Fibroblast of skin of abdomen (primary cell): ENCODE measurements at places on chromosomes 7 and 10.
A peak's percentile ranks its signal among the peaks of the same experiment; 100 is the strongest.

DNA sequence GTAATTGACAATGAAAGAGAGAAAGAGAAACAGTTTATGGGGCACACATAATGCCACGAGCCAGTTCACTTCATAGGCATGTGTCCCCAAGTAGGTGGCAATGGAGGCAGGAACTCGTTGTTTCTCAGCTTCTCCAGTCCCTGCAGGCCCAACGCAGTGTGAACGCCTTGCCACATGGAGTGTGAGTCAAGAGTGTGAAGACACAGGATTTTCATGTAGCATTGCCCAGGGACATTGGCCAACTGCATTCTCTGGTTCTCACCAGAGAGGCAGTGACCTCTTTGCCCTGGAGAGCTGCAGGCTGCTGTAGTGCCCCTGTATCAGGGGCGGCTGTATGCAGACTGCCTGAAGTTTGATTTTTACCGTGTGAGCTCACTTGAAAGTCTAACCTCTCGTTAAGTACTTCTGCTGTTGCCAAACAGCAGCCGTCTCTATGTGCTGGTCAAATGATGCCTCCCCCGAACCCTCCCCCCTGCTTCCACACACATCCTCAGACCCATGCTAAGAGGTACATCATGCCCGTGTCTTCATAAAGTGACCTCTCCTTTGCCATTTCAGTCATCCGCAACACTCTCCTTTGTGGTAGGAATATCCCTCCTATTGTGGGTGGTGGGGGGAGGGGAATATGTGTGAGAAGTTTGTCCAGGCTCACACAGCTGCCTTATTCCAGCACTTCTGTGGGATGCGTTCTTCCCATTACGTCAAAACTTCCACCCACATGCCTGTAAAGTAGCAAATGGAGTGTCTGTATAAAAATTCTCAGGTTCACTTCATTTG lies 12.7 kb downstream of the LRRC18 start:
- DNase-seq, result no peak

GRCh38 chr7:129771201-129771927 lies 159.8 kb downstream of the NRF1 start:
- no peak for DNase-seq

DNA sequence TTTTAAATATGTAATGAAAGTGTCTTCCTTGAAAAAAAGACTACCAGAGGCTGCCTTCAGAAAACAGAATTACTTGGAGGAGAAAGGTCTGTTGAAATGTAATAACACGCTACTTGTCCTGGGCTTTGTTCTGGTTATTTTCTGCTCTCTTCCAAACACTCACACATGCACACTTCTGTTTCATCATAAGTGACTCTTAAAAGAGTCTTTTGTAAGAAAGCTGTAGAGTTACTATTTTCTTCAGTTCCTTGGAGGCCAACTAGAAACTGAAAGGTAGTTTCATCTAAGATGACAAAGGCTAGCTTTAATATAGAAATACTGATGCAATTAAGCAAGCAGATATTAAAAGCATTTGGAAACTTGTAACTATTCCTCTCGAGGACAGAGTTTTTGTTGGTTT lies 39.1 kb downstream of the TASOR2 start:
- no peak for DNase-seq

DNA sequence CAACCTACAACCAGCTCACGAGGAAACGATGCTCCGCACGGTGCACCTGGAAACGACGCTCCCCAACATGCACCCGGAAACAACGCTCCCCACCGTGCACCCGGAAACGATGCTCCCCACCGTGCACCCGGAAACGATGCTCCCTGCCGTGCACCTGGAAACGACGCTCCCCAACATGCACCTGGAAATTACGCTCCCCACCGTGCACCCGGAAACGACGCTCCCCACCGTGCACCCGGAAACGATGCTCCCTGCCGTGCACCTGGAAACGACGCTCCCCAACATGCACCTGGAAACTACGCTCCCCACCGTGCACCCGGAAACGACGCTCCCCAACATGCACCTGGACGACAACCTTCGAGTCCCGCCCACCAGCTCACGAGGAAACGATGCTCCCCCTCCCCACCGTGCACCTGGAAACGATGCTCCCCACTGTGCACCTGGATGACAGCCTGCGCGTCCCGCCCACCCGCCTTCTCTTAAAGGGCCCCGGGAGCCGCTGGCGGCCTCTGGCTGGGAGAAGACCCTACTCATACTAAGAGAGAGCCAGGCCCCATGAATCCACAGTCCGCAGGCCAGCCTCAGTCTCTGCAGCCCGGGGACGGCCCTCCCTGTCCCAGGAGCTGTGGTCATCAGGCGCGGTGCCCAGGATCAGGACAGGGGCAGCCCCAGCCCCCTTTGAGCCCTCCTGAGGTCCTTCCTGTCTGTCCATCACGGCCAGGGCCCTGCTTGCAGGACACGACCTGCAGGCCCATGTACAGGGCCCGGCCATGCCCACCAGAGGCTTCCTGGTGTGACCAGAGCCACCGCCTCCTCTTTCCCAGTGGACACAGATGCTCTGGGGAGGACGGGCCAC lies 98.3 kb downstream of the PDGFA start:
- DNase-seq, result no peak

DNA sequence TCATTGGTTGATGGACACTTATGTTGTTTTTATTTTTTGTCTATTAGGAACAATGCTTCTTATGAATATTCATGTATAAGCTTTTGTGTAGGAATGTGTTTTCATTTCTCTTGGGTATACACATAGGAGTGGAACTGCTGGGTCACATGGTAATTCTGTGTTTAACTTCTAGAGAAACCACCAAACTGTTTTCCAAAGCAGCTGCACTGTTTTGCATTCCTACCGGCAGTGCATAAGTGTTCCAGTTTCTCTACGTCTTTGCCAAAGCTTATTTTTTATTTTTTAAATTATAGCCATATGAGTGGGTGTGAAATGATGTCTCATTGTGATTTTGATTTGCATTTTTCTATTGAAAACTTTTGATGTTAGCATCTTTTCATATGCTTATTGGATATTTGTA lies 51.3 kb downstream of the ADK start:
- DNase-seq, result no peak

- DNase-seq, result peak; percentile 23
These were observed 91.4 kb downstream of the IPMK start for GRCh38 chr10:58175990-58176900.

- no peak for DNase-seq
These were observed 153.4 kb downstream of the CUX1 start for GRCh38 chr7:101970801-101971200.

DNA sequence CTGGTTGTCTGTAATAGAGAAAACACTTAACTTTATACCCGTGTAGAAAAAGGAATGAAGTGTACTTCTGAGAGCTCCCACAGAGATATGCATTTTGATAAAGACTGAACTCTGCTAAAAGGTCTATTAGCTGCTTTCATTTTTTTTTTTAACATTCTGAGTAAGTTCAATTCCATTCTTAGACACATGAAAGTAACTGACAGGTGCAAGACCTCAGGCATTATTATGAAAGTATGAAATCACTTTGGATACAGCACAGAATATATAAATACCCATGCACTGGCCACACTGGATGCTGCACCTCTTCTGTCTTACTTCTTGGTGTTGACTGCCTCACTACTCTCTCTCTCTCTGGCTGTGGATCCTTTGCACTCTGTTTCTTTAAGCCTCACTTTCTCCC lies 46.2 kb downstream of the VWDE start:
- DNase-seq, result no peak

- no peak for DNase-seq
These were observed 49.0 kb downstream of the WNT2 start for GRCh38 chr7:117273814-117274225.

- DNase-seq, result no peak
These were observed 43.2 kb downstream of the APBB1IP start for GRCh38 chr10:26481315-26481692.

GRCh38 chr7:132782777-132783640 lies 206.7 kb upstream of the PLXNA4 start:
- DNase-seq, result peak; percentile 97

GRCh38 chr10:94687625-94688248 lies 4.2 kb downstream of the CYP2C18 start:
- DNase-seq, result no peak

DNA sequence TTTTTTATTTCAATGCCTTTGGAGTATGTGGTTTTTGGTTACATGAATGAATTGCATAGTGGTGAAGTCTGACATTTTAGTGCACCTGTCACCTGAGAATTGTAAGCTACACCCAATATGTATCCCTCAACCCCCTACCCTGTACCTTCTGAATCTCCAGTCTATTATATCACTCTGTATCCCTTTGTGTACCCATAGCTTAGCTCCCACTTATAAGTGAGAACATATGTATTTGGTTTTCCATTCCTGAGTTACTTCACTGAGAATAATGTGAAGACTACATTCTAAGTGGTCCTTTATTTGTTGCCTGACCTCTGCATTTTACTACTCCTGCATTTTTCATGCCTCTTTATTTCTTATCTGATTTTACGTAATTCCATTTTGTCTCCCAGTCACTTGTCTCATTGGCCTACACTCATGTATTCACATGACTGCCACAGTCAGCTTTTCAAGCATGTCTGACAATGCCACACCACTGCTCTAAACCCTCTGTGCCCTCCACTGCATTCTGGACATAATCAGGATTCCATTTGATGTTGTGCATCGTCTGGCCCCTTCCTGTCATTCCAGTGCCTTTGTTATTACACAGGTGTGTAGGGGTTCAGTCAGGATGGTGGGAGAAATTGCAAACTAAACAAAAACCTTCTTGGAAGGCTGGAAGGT lies 1325.5 kb downstream of the XPNPEP1 start:
- DNase-seq, result no peak

- DNase-seq, result no peak
These were observed 44.6 kb downstream of the SLIT1 start for GRCh38 chr10:97140902-97141745.

- DNase-seq, result no peak
These were observed 271.2 kb downstream of the DIP2C start for GRCh38 chr10:418226-418625.

DNA sequence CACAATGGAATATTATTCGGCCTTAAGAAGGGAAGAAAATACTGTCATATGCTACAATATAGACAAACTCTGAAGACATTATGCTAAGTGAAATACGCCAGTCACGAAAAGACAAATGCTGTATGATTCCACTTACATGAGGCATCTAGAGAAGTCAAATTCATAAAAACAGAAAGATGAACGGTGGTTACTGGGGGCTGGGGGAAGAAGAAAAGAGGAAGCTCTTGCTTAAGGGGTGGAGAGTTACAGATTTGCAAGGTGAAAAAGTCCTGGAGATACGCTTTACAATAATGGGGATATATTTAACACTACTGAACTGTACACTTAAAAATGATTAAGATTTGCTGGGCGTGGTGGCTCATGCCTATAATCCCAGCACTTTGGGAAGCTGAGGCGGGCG lies 49.0 kb downstream of the PSMC2 start:
- DNase-seq, result no peak

- DNase-seq, result no peak
These were observed 21.6 kb upstream of the RPA3 start for GRCh38 chr7:7740037-7740355.

GRCh38 chr7:22640269-22640668 lies 86.7 kb upstream of the IL6 start:
- no peak for DNase-seq

DNA sequence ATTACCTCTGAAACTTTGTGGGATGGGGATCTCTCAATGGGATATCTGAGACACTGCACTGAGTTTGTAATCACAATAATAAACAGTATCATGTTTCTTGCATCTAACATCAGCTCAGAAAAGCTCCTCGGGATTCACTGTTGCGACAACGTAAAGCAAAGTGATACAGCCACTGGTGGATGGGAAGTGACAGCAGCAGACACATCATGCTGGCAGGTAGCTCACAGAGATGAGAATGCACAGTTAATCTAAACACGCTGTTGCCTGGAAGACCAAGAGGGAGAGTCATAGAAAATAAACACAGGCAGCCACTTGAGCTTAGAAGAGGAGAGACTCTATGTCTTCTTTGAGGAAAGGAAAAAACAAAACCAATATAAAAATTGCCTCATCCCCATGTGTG lies 513.8 kb downstream of the MAGI2 start:
- DNase-seq, result no peak

DNA sequence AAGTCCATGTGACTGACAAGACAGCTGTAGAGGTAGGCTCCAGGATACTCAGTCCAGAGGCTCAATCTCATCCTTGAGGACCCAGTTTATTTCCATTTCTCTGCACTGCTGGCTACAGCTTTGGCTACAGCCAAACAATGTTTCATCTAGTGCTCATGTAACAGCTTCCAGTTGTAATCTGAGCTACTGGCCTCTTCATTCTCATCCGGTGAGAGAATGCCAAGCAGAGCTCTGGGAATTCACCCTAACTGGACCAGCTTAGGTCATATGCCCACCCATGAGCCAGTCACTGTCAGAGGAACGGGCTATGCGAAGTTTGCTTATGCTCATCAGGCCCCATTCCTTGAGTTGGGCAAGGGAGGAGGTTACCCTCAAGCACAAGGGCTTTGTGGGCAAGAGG lies 192.9 kb downstream of the EVX1 start:
- no peak for DNase-seq

GRCh38 chr10:45502458-45502857 lies 128.4 kb downstream of the ALOX5 start:
- DNase-seq, result no peak

DNA sequence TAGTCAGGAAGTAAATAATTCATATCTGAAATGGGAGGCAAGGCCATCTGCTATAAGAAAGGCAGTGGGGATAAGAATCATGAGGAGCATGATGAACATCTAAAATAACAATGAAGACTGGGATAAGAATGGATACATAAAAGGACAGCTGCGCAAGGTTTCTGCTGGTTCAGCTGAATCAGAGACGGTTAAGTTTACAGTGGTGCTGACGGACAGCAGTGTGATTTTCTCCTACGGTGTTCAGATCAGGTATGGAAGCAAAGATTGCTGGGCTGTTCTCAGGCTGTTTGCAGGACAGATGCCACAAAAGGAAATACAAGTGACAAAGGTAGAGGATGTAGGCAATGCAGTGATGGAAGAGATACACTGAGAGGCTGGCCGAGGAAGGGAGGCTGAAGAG lies 8.4 kb downstream of the CYCS start:
- no peak for DNase-seq

DNA sequence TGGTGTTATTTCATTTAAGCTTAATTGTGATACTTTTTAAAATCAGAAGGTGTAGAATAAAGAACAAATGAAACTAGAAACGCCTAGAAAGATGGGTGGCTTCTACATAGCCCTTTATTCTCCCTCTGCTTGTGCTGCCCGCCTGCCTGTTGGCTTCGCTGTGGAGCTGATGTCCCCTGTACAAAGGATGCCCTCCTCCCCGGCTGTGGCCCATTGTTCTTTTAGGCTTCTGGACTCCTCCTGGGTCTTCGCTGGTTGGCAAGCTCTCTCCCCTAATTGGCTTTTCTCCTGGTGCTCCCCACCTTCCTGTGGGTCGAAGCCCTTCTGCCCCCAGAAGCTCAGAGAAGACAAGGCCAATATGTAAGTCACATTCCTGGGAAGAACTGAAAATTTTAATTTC lies 98.2 kb downstream of the FANK1 start:
- no peak for DNase-seq

GRCh38 chr7:158975526-158976467 lies 119.4 kb downstream of the DYNC2I1 start:
- no peak for DNase-seq
